ENCODE measurements at places on chromosomes 7 and 10.

DNA sequence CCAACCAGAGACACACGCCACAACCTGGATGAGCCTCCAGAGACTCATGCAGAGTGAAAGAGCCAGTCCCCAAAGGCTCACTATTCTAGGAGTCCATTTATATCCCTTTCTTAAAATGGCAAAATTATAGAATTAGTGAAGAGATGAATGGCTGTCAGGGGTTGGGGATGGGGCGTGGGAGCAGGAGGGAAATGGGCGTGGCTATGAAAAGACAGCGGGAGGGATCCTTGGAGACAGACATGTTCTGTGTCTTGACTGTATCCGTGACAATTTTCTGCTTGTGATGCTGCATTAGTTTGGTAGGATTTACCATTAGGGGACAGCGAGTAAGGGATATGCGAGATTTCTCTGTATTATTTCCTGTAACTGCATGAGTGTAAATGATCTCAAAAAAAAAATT, 33.0 kb downstream of the FAM53B start:
- no peak for DNase-seq

DNA sequence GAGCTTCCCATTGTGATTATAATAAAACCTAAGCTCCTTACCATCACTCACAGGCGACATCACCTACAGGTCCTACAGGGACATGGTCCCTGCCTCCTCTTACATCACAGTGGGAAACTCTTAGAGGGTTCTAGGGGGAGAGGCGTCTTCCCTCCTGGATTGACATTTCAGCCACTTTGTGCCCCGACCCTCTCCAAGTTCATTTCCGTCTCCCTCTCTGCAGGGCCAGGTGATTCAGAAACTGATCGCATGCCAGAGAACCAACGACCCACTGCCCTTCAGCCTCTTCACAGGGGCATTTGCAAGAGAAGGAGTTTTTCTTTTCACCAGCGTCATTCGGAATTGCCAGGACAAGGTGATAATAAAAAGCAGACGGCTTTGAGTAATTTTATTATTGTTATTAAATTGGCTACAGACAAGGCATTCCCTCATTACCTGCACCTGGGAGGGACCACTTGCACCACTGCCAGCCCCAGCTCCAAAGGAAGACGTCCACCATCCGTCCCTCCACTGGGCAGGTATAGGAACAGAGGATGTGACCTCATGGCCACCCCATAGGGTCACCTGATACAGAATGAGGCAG, 85.8 kb upstream of the CUX1 start:
- no peak for DNase-seq

- no peak for DNase-seq
Measured at GRCh38 chr10:76041551-76041950, 610.1 kb downstream of the LRMDA start.

DNA sequence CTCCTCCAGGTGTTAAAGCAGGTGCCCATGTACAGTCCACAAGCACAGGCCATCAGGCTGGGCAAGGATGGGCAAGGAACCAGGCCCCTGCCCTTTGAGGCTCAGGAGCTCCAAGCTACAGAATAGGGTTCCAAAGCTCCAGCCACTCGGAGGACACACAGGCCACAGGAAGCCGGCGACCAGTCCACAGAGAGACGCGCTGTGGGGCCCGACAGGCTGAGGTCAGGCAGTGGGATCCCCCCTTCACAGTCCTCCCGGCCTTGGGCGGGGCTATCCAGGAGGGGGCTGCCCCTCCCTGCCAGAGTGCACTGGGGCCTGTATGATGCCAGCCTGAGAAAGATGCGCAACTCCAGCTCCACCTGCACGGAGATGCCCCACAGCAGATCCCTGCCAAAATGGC, 34.0 kb downstream of the MAD1L1 start:
- no peak for DNase-seq

DNA sequence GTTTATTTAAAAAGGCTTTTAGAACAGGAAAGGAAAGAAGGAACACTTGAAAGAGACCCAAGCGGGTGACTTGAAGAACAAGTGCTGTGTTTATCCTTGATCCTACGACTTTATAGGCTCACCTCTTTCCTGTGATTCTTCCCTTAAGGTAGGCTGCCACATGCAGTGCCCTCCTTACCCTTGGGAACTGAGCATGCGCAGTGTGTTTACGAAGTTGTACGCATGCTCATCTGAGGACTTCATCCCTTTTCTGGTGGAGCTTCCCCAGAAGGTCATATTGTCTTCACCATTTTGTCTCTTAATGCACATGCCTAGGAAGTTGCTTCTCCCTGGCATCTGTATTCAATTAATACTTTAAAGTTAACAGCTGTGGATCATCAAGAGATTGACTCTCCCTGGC, 49.9 kb upstream of the VOPP1 start:
- DNase-seq = no peak

GRCh38 chr7:111439977-111440376, 122.3 kb downstream of the IMMP2L start:
- no peak for DNase-seq

- DNase-seq = no peak
Measured at GRCh38 chr7:54814401-54814800, 55.4 kb upstream of the SEC61G start.

DNA sequence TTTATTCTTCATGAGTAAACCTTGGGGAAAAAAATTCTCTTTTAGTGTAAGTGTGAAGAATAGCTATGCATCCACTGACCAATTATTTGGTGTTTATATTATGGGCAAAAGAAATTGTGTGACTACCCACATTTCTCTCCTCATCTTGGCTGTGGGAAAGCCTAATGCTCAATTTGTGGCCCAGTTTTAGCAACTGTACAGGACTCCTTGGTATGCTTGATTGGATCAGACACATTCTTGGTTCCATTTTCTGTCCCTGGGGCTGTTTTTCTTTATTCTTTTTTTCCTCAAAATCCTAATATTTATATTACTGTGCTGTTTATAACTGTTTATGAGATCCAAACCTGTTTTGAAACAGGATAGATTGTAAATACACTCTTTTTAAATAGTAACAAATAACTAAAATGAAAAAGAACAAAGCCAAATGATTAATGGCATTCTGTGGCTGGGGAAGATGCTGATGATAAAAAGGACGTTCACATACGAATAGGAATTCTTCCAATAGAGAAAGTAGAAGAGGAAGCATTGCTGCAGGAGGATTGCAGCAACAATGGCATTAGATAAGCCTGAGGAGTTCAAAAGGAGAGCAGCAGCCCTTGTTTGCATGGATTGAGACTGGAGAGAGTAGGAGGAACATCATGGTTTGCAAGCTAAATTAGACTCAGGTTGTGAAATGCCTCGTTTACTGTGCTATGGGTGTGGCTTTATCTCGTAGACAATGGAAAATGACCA, 580.5 kb downstream of the INHBA start:
- DNase-seq = no peak

GRCh38 chr10:116704926-116705325, 37.4 kb downstream of the HSPA12A start:
- DNase-seq = no peak

DNA sequence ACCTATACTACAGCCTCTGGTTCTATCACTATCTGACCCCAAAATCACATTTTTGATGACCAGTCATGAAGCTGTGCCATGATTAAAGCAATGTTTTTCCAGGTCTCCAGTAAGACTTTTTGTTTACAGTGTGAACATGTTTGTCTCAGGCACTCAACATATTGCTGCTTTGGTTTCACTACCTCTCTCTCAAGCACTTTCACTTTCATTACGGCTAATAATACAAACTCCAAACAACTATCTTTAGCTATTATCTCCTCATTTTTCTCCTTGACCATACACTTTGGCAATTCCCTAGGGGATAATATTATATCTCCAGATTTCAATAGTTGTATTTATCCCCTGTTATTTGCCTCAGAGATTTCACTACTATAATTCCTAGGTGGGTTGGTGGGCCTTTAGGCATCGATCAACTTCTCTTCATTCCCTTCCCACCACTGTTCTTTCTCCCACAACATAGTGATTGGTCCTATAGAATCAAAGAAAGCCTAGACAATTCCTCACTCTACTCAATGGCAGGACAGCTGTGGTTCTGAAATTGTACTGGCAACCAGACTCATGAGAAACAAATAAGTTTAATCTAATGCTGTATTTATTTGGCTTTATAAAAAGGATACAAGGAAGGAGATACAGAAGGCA, 261.4 kb upstream of the ZWINT start:
- no peak for DNase-seq

- DNase-seq = no peak
Measured at GRCh38 chr7:66138994-66139752, 24.5 kb downstream of the CRCP start.

DNA sequence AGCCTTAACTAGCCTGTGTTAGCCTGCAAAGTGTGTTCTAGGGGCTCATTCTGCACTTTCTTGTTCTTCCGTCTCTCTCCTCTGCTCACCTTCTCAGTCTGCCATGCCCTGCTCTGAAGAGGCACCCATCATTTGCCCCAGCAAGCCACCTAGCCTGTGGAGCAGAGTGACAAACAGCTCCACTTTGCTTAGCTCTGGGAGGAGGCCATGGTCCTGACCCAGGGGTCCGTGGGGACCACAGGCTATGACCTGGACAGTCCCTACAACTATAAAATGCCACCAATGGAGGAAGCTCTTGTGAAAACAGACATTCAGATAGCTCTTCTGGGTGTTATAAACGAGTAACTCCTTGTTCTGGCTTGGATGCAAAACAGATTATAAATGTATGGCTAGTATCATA, 1029.6 kb downstream of the CNTNAP2 start:
- no peak for DNase-seq

DNA sequence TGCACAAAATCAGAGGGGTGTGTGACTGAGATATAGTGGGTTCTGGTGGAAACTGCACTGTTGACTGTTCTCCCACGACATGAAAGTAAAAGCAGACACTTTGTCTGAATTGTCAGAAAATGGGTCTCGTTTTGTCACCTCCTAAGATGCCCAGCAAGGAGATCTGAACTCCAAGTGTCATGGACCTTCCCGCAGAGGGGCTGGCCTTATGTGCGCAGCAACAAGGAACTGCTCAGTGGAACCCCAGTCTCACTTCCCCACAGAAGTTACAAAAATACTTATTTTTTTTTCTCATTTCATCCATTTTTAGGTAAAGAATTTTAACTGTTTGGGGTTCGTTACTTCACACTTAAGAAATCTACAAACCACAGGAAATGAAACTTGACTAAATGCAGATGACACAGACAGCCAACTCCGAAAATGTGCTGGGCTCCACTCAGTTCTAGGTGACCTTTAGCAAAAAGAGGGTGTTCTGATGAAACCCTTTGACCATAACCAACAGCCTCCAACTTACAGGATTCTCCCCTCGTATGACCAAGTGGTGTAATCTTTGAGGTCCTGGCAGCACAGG, 115.0 kb downstream of the FAM107B start:
- no peak for DNase-seq

DNA sequence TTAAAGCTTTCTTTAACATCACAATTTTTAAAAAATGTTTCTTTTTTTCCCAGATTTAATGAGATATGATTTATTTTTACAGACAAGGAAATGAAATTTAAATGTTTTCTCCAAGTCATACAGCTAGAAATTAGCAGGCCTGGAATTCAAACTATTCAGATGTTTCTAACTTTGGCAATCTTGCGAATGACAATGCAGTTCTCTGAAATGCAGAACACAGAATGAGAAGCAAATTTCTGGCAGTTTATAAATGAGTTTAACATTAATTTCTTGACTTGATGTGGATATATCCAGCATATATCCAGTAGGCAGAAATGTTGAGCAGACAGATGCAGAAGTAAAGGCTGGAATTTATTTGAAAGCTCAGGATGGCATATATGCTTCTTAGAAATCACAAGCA, 227.5 kb downstream of the THSD7A start:
- no peak for DNase-seq
